ENCODE measurements at places on chromosomes 12 and 14.

GRCh38 chr14:64467566-64467965, 2.3 kb downstream of the AKAP5 start:
- no peak for DNase-seq

- no peak for DNase-seq
Observed at GRCh38 chr14:40983604-40984003, 623.1 kb upstream of the LRFN5 start.

GRCh38 chr12:68420225-68421010, 88.3 kb upstream of the MDM1 start:
- no peak for DNase-seq

DNA sequence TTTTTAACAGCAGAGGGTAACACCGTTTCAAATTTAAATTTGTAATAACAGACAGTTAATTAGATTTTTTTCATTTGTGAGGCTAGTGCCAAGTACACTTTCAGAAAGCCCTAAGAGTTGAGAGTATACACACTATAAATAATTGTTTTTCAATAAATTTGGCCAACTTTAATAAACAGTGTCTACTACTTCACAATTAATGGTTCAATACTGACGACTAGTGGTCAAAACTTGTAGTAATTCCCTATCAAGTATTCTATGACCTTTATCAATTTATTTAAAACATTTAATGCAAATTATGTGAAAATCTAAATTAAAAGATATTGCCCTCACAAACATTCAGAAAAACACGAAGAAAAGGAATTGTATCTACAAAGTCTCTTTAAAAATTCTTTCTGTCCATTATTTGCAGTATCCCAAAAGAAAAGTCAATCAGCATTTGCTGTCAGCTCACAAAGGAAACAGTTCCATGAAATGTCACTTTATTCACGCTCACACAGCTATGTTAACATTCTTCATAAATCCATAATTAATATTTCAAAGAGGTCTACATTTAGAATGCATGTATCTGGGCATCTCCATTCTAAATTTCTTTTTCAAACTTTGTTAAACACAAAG, 91.2 kb downstream of the CEP128 start:
- DNase-seq = peak; percentile 34

- no peak for DNase-seq
Observed at GRCh38 chr14:92009604-92010003, 30.3 kb downstream of the TRIP11 start.

- DNase-seq = no peak
Observed at GRCh38 chr14:53696217-53696965, 260.2 kb downstream of the BMP4 start.

DNA sequence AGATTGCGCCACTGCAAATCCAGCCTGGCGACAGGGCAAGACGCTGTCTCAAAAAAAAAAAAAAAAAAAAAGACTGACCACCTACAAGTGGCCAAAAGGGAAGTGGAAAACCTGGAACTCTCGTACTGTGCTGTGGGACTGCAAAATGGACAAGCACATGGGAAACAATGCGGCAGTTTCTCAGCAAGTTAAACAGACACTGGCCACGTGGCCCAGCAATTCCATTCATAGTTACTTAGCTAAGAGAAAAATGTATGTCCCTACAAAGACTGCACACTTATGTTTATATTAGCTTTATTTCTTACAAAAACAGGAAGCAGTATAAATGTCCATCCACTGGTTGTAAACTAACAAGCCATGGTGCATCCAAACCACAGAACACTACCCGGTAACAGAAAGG, 5.6 kb downstream of the CHFR start:
- no peak for DNase-seq

- DNase-seq = no peak
Observed at GRCh38 chr12:51812871-51813270, 35.6 kb downstream of the FIGNL2 start.

DNA sequence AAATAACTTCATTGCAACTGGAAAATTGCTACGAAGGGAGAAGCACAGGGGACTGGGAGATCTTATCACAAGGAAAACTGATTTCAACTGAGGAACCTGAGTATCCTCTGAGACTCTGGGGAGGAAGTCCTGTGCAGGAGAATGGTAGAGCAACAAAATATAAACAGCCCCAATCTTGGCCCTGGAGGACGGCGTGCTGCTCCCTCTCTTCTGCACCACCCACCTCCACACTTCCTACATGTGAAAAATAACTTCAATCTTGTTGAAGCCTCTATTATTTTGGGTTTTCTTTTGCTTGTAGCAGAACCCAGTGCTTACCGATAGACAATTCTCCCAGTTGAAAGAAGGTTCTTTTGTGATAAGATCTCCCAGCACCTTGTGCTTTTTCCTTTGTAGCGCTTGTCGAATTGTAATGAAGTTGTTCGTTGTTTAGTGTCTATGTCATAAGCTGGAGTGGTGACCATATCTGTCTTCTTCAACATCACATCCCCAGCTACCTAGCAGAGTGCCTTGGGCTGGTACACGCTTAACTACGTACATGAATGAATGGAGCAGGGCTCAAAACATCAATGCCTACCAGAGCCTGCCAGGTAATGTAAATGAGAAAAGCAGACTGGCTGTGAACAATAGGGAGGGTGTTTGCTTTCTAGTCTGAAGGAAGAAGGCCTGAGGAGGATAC, 2.8 kb upstream of the CD4 start:
- no peak for DNase-seq

DNA sequence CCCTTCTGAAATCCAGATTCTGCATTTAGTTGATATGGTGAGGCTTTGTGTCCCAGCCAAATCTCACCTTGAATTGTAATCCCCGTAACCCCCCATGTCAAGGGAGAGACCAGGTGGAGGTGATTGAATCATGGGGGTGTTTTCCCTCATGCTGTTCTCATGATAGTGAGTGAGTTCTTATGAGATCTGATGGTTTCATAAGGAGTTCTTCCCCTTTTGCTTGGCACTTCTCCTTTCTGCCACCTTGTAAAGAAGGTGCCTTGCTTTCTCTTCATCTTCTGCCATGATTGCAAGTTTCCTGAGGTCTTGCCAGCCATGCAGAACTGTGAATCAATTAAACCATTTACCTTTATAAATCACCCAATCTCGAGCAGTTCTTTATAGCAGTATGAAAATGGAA, 23.1 kb upstream of the C12orf42 start:
- DNase-seq = no peak

DNA sequence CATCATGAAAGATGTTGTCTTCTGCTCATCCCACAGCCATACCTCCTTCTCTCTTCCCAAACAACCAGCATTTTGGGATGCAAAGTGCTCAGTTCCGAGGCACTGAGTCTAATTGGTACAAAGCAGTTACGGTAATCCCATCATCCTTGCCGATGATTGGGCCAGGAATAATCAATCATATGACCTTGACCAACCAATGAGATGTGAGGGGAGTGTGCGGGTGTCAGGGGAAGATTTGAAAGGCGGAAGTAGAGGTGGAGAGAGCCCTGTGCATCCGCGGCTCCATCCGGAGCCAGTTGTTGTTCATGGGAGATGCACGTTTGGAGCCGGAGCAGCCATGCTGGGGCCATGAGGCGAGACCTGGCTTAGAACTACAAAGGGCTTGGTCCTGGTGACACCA, 67.3 kb downstream of the SYNE3 start:
- no peak for DNase-seq

DNA sequence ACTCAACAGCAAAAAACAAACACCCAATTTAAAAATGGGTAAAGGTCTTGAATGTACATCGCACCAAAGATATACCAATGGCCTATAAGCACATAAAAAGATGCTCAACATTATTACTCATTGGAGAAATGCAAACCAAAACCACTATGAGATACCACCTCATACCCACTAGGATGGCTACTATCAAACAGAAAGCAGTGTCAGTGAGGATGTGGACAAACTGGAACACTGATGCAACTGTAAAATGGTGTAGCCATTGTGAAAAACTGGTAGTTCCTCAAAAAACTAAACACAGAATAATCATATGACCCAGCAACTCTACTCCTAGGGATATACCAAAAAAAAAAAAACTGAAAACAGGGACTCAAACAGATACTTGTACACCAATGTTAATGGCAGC, 49.3 kb downstream of the CDK17 start:
- peak; percentile 38 for DNase-seq

GRCh38 chr12:118840399-118840798, 140.9 kb upstream of the SRRM4 start:
- peak; percentile 1 for DNase-seq

DNA sequence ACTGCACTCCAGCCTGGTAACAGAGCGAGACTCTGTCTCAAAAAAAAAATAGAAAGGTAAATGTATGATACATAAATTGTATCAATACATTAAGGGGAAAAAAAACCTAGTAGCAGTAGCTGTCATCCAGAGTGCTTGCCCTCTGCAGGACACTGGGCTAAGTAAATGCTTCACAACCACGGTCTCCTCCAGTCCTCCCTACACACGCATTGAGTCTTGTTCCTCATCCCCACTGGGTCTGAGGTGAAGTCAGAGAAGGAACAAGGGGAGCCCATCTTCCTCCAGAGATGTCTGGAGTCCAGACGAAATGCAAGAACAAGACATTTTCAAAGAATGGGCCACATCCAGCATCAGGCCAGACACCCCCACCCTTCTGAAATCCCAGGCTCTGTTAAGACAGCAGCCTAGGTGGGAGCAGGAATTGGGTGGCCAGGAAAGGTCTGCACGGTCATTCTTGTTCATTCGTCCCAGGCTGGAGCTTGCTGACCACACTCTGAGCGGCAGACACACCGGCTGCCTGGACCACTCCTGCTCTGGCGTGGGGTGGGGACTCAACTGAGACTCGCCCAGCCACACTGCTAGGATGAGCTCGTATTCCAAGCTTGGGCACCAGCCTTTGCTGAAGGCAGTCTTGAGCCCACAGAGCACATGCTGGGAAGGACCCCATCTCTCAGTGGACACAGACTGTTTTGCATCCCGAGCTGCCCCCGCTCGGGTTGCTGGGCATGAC, 45.5 kb downstream of the CHGA start:
- no peak for DNase-seq

DNA sequence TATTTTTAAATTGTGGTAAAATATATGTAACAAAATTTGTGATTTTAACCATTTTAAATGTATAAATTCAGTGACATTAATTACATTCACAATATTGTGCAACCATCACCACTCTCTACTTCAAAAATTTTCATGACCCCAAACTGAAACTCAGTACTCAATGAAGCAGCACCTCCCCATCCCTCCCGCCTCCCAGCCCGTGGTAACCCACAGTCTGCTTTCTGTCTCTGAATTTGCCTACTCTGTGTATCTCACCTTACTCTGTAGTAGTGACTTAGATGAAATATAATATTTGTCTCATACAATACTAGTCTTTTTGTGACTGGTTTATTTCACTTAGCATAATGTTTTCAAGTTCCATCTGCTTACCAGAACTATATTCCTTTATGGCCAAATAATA, 36.2 kb downstream of the EML1 start:
- no peak for DNase-seq

GRCh38 chr14:99274346-99275221, 2.6 kb upstream of the BCL11B start:
- DNase-seq = peak; percentile 72

GRCh38 chr14:95711476-95712176, 2.3 kb downstream of the TCL1A start:
- no peak for DNase-seq

DNA sequence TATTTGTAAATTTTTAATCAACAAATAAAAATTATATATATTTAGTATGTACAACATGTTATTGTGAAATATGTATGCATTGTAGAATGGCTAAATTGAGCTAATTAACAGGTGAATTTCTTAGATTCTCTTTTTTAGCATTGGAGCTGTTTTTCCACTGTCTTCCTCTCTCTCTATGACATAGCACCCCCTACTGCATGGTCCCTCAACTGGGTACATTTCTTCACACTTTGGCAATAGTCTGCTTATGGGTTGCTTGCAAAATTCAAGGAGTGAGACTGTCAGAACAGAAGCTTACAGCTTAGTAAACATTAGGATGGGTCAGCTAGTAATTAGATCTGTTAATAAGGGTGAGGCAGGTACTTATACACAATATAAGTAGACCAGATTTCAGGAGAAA, 658.5 kb upstream of the MGAT4C start:
- DNase-seq = peak; percentile 31

DNA sequence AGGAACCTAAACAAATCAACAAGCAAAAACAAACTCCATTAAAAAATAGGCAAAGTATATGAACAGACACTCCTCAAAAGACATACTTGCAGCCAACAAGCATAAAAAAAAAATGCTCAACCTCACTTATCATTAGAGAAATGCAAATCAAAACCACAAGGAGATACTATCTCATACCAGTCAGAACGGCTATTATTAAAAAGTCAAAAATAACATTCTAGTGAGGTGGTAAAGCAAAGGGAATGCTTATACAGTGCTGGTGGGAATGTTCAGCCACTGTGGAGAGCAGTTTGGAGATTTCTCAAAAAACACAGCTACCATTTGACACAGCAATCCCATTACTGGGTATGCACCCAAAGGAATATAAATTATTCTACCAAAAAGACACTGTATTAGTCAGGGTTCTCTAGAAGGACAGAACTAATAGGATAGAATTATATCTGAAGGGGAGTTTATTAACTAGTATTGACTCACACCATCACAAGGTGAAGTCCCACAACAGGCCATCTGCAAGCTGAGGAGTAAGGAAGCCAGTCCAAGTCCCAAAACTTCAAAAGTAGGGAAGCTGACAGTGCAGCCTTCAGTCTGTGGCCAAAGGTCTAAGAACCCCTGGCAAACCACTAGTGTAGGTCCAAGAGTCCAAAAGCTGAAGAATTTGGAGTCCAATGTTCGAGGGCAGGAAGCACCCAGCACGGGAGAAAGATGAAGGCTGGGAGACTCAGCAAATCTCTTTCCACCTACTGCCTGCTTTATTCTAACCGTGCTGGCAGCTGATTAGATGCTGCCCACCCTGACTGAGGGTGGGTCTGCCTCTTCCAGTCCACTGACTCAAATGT, 101.6 kb upstream of the KRAS start:
- no peak for DNase-seq

DNA sequence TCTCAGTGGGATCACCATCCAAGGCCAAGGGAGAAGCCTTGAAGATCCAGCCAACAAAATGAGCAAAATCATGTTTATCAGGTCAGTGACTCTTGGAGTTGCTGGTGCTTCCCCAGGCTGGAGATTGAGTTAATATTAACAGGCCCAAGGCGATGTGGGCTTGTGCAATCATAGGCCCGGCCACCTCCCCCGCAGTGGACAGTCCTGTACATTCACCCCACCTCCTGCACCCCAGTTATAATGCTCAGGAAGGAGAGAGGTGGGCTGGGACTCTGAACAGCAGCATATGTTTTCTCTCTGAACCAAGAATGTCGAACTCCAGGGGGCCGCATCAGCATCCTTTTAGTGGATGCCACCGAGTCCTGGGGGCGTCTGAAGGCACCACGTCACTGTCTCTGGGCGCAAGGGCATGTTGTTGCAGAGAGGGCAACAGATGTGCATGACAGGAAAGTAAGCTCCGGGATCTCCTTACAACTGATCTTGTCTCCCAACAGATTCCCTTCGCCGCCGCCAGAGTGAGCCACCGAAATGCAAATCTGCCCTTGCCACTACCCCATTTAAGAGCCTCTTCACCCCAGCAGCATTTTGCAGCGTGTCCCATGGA, 32.2 kb upstream of the SERPINA6 start:
- peak; percentile 12 for DNase-seq

DNA sequence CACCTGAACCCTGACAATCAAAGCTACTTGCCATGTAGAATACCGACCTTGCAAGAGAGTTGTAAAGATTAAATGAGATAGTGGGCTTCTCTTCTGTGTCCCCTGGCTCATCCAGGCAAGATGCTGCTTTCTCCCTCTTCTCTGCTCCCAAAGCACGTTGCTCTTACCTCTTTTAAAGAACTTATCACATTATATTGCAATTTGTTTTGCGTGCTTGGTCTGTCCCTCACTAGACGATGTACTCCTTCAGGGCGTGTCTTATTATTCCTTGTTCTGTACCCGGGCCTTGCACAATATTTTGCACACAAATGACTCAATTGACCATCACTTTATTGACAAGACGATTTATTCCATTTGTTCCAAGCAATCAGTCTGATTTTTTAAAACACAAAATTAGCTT, 3.3 kb downstream of the DCN start:
- DNase-seq = no peak
